ENCODE measurements at places on chromosomes 7 and 10.

DNA sequence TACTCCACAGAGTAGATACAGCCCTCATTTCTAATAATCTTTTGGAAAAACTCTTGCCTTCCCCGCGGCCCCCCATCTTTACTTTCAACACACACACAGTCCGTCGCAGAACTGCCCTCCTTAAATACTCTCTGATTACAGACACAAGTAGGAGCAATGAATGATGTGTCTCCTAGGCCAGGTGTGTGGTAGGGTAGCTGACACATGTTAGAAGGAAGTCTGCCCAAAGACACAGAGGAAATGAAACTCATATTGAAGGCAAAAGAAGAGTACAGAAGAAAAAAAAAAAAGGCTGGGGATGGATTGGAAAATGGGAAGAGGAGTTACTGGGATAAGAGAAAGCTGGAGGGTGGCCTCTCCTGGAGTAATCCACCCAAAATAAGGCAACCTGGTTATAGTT lies 14.6 kb downstream of the OPALIN start:
- DNase-seq = no peak

GRCh38 chr7:73758581-73759138 lies 11.4 kb downstream of the CLDN3 start:
- DNase-seq = no peak

GRCh38 chr7:135291809-135292253 lies 58.2 kb downstream of the STRA8 start:
- no peak for DNase-seq

- no peak for DNase-seq
Observed at GRCh38 chr10:13949844-13950542, 363.2 kb downstream of the PRPF18 start.

DNA sequence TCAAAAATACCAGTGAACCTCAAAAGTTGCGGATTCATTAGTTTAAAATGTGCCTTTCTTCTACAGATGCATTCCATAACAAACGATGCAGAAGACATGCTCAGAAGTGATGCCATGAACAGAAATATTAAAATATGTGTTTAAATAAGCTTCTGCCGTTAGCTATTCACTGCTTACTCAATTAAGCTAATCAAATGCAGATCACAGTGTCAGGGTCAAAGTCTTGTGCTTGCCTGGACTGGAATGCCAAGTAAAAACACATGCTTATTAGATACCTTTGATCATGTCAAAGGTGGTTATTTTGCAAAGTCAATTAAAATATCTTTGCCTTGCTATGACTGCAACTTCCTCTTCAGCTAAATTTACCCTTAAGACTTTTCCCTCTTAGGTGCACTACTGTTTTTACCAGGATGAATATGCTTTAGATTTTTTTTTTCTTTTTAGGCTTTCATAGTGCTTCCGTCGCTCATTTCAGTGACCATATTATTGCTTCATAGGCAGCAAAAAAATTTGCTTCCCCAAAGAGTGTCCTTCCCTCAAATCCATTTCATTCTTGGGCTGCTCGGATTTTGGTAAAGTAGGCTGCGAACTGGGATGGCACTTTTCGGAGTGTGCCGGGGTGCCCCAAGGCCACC lies 905 bp downstream of the ASB13 start:
- DNase-seq = no peak

All from activated CD4-positive, alpha-beta T cell treated with anti-CD3 and anti-CD28 coated beads, Interleukin-2, amount 50 U/mL, for 1 hour (primary cell).